D341Med (cell line): ENCODE measurements at places on chromosomes 3 and 15.

GRCh38 chr3:18411541-18411940, 13.6 kb downstream of the SATB1 start:
- no peak for DNase-seq

- DNase-seq: no peak
Measured at GRCh38 chr3:46971742-46972141, 4.8 kb downstream of the CCDC12 start.

DNA sequence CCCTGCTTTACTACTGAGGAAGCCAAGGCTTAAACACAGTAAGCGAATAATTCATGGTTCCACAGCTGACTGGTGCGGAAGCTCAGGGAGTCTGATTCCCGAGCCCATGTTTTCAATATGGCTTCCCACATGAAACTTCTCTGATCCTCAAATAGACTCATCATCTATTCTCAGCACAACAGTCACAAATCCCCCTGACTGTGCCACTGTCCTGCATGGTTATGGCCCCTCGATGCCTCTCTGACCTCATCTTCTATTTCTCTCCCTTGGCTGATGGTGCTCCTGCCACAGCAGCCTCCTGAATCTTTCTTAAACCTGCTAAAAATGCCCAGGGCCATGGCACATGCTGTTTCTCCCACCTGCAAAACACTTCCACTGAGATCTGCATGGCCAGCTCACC, 43.2 kb downstream of the SRGAP3 start:
- no peak for DNase-seq

DNA sequence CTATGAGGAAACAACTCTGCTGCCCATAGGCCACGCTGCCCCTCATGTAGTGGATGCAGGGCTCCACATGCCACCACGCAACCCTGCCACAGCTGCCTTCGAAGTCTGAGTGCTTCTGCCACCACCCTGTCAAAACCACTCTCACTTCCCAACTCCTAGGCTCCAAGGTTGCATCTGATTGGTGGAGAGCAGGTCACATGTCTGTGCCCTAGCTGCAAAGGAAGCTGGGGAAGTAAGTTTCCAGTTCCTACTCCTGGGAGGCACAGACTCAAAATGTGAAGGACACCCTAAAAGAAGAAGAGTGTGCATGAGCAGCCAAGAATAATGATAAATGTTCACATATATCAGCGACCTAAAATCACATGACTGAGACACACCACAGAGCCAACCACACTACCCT, 31.9 kb upstream of the TICRR start:
- no peak for DNase-seq

- no peak for DNase-seq
Measured at GRCh38 chr3:29144361-29144760, 136.5 kb upstream of the RBMS3 start.
